Activated naive CD8-positive, alpha-beta T cell treated with anti-CD3 and anti-CD28 coated beads, Interleukin-2, amount 50 U/mL, for 24 hours (primary cell): ENCODE measurements at places on chromosomes 3 and 15.

- no peaks in the 10 kb centered on the region for H3K4me1 ChIP-seq
- DNase-seq: no peak
- no peak overlapping the region for H3K4me3 ChIP-seq
- H3K27ac ChIP-seq: no peak overlapping the region
- peaks cover 2% of the 10 kb centered on the region for H3K27me3 ChIP-seq
Observed at GRCh38 chr3:133964547-133964946, 65.2 kb downstream of the SLCO2A1 start.

- no peak for DNase-seq
- no peak overlapping the region for H3K27ac ChIP-seq
- H3K4me3 ChIP-seq: no peak overlapping the region
Observed at GRCh38 chr3:4264040-4264439, 39.1 kb upstream of the SETMAR start.

GRCh38 chr15:77897896-77898406, 179.6 kb downstream of the TBC1D2B start:
- no peaks in the 10 kb centered on the region for H3K27me3 ChIP-seq
- no peaks in the 10 kb centered on the region for H3K36me3 ChIP-seq
- H3K27ac ChIP-seq: no peak overlapping the region
- no peak for DNase-seq
- H3K4me1 ChIP-seq: no peaks in the 10 kb centered on the region

DNA sequence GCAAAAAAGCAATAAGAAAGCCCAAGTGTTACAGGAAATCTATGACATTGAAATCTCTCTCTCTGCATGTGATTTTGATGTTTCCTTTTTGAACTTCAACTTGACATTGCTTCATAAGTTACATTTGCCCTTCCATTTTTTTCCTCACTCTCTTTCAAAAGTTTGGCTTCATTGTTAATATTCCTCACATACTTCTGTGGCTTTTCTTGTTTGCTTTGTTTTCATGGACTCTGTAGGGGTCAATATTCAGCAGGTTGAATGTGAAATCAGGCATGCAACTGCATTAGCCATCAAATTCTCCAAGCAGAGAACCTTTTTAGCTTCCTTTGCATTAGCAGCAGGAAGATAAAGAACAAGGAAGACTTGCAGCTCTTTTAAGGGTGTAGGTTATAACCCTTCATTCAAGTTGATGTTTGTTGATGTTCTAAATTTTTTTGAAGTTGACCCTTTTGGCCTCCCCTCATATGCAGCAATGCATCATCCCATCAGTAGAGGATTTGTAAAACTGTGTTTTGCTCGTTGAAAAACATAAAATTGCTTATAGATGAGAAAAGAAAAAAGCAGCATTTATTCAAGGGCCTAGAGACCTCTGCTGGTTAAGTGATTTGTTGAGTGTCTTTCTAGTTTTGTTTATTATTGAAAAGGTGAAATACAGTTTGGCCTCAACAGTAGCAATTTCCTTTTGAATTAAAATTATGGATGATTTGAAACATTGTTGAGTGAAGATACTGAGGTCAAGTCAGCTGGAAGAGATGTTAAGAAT, 211.4 kb downstream of the IL5RA start:
- no peaks in the 10 kb centered on the region for H3K4me1 ChIP-seq
- no peaks in the 10 kb centered on the region for H3K36me3 ChIP-seq

- H3K4me1 ChIP-seq: peaks cover 28% of the 10 kb centered on the region
- no peak for DNase-seq
- H3K4me3 ChIP-seq: no peak overlapping the region
- H3K27ac ChIP-seq: no peak overlapping the region
- H3K36me3 ChIP-seq: no peaks in the 10 kb centered on the region
- H3K27me3 ChIP-seq: no peaks in the 10 kb centered on the region
Observed at GRCh38 chr3:177221744-177222143, 24.5 kb upstream of the TBL1XR1 start.

- peaks cover 33% of the 10 kb centered on the region for H3K27me3 ChIP-seq
- peaks cover 41% of the 10 kb centered on the region for H3K4me1 ChIP-seq
- H3K36me3 ChIP-seq: no peaks in the 10 kb centered on the region
- no peak for DNase-seq
- no peak overlapping the region for H3K27ac ChIP-seq
Observed at GRCh38 chr3:13550423-13550690, 1.4 kb downstream of the FBLN2 start.

GRCh38 chr3:123422457-123422856, 26.4 kb downstream of the ADCY5 start:
- H3K36me3 ChIP-seq: no peaks in the 10 kb centered on the region
- no peak overlapping the region for H3K4me3 ChIP-seq
- no peak overlapping the region for H3K27ac ChIP-seq
- no peak for DNase-seq

- no peak overlapping the region for H3K4me3 ChIP-seq
- no peaks in the 10 kb centered on the region for H3K36me3 ChIP-seq
- DNase-seq: no peak
- no peaks in the 10 kb centered on the region for H3K4me1 ChIP-seq
- H3K27ac ChIP-seq: no peak overlapping the region
Observed at GRCh38 chr3:134056464-134056891, 26.8 kb upstream of the SLCO2A1 start.

DNA sequence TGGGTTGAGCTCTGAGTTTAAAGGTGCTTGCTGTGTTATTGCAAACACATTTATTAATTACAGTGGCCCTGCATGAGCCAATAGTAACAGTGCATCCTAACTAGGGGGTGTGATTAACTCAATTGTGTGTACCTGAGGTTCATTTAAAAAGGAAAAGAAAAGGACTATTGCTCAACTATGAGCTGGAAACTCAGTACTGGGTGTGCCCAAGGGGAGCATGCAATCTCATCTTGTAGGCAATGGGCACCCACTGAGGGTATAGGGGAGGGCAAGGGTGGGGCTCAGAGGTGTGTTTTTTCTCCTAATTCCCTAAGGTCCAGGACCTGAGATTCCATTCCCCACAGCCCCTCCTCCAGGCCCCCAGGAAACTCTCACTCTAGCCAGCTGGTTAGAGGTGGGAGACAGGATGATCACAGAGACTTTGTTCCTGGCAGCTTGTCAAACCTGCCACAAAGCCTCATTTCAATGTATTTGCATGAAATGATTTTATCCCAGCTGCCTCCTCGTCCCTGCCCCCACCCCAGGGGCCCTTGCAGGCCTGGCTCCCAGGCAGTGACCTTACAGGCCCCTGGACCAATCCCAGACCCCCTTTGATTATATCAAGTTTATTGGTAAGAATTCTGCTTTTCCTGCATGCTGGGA, 220.7 kb downstream of the TBC1D2B start:
- no peak overlapping the region for H3K4me3 ChIP-seq
- H3K36me3 ChIP-seq: no peaks in the 10 kb centered on the region
- H3K27me3 ChIP-seq: peaks cover 7% of the 10 kb centered on the region
- DNase-seq: no peak
- no peaks in the 10 kb centered on the region for H3K4me1 ChIP-seq
- H3K27ac ChIP-seq: no peak overlapping the region

DNA sequence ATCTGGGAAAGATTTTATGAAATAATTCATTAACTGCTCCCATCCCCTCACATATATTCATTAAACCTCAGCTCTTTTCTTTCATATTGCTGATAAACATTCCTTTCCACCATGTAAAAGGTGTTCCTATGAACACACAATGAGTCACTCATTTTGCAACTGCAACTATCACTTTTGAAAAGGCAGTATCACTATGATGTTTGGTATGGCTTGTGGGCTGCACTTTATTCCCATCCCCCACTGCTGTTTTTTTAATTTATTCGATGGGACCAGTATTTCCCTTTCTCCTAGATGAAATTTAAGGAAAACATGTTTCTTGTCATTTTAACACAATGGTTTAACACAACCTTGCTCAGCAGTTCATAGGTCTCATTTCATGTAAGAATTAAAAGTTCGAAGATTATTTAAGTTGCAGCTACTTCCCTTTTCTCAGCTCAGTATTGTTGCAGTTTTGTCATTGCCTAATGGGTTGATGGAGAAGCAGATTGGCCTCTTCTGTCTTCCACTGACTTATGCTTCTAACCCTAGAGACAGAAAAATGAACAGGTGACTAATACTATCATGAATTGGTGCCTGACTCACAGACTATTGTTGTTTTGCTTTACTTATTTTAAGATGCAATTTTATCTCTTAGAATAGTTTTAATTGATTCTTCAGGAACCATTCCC, 280.3 kb downstream of the ZPLD1 start:
- no peaks in the 10 kb centered on the region for H3K27me3 ChIP-seq
- no peak for DNase-seq
- H3K4me1 ChIP-seq: peaks cover 8% of the 10 kb centered on the region
- H3K27ac ChIP-seq: no peak overlapping the region
- no peaks in the 10 kb centered on the region for H3K36me3 ChIP-seq

DNA sequence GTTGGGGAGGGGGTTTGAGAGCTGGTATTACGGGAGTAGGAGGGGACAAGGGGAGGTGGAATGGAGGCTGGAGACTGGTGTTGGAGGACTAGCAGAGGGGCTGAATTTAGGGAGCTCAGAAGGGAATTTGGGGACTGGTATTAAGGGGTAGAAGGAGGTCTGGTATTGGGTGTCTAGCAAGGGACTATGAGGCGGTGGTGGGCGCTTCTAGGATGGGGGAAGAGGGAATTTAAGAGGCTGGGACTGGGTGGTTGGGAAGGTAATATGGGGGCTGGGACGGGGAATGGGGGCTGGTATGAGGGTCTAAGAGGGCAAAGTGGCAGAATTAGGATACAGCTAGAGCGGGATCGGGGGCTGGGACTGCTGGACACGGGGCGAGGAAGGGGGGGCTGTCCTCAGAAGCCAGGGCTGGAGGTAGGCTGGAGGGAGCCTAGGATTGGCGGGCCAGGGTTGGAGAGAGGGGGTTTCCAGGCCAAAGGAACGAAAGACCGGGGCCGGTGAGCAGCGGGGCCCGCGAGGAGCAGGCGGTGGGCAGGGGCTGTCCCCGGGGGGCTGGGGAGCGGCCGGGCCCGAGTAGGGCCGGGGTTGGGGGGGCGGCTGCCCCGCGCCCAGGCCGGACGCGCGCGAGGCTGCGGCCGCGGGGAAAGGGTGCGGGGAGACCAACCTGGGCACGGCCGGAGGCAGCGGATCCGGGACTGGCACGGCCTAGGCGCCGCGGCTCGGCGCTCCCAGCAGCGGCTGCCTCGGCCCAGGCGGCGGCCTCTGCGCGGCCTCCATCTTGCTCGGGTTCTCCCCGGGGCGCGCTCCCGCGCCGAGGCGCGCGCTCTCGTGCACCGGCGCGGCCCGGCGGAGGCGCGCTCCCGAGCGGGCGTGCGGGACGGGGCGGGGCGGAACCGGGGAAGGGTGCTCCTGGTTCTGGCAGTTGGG, at the start of gene LHFPL4:
Gene LHFPL4, minus strand, starts transcription at position 802 of the 927 bp plus-strand sequence. CDS start 1,143 bp downstream, outside the sequence.
- H3K36me3 ChIP-seq: peaks cover 1% of the 10 kb centered on the region
- peaks cover 53% of the 10 kb centered on the region for H3K27me3 ChIP-seq
- no peak within 1 kb of the TSS for H3K4me3 ChIP-seq
- no peak within 1 kb of the TSS for H3K27ac ChIP-seq
- DNase-seq: no peak

GRCh38 chr3:37708789-37709188, 152.9 kb upstream of the CTDSPL start:
- no peak overlapping the region for H3K4me3 ChIP-seq
- H3K36me3 ChIP-seq: no peaks in the 10 kb centered on the region
- H3K27me3 ChIP-seq: peaks cover 14% of the 10 kb centered on the region

GRCh38 chr3:154552338-154552737, 122.3 kb upstream of the GPR149 start:
- no peak overlapping the region for H3K4me3 ChIP-seq
- no peak overlapping the region for H3K27ac ChIP-seq
- no peak for DNase-seq
- no peaks in the 10 kb centered on the region for H3K36me3 ChIP-seq
- H3K27me3 ChIP-seq: no peaks in the 10 kb centered on the region
- H3K4me1 ChIP-seq: no peaks in the 10 kb centered on the region
